K562 (cell line): ENCODE measurements at places on chromosomes 2 and 18. TPM values are rescaled to one million over a fixed set of nuclear protein-coding genes. Genes with fewer than 3 reads are reported as not detected.
A peak's percentile ranks its signal among the peaks of the same experiment; 100 is the strongest.

Gene CYRIA
- total RNA-seq = 2.8 and 4.9 TPM in 2 replicates

Gene GCG
- 0.29 TPM in 1 of 2 replicates, not detected in the other for total RNA-seq

Gene L3MBTL4
- total RNA-seq = not detected in 2 replicates

Gene RTP5
- not detected in 2 replicates for total RNA-seq

Gene CKAP2L
- 17.6 and 18.6 TPM in 2 replicates for total RNA-seq

Gene GTF3C2
- total RNA-seq = 70.0 and 85.2 TPM in 2 replicates

- DNase-seq = no peak
These were observed 215.5 kb downstream of the ETAA1 start for GRCh38 chr2:67612576-67613042.

DNA sequence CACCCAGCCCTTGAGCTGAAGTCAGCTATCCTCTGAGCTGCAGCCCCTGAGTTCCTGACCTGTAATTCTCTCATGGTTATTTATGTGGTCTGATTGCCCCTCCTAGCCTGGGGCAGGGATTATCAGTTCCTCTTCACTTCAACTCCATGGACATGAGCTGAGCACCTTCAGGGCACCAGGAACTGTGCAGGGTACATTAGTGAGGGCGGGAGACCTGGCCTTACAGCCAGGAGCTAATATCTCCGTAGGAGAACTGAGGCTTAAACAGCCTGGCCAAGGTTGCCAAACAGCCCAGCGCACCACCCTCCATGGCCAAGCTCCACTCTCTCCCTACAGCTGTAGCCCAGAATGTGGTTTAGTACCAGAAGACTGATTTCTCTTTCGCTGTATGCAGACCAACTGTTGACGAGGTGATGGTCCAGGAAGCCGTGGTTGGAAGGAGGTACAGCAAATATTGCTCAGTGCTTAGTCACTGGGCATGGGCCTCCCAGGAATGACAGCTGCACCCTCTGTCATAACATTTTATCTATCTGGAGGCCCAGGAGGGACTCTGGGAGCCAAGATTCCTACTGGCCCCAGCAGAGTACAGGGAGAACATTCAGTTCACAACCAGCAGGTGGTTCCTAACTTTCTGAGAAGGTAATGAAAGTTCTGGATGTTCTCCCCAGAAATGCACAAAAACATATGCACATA, 228.7 kb upstream of the SIX2 start:
- DNase-seq = no peak

DNA sequence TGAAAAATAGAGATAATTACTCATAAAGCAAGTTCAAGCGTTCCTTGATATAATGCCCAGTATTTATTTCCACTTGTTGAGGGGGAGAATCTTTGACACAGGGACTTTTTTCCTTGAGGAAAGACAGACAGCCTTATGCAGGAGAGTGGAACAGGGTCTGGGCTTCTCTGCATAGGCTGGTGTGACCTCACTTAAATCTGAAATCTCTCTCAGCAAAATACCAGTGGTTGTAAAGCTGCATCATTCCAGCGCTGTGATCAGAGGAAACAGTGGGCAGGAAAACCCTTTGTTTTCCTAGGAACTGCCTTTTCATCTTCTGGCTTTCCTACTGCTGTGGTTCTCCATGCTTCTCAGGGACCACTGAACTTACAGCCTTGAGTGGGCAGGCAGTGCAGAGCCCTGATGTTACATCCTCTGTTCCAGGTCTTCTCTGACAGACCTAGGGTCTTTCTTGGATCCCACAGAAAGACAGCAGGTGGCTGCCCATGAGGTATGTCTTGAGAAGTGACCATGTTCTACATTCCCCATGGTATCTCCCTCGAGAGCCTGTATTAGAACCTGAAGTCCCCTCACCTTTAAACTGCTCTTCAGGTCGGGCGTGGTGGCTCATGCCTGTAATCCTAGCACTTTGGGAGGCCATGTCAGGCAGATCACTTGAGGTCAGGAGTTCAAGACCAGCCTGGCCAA, 17.6 kb upstream of the MAP4K4 start:
- DNase-seq = no peak

GRCh38 chr18:832085-832681, 20.1 kb upstream of the YES1 start:
- DNase-seq = peak; percentile 80

GRCh38 chr2:200450288-200450687, 59.6 kb downstream of the KCTD18 start:
- DNase-seq = no peak

GRCh38 chr2:38722271-38723061, 28.7 kb downstream of the SRSF7 start:
- DNase-seq = no peak

DNA sequence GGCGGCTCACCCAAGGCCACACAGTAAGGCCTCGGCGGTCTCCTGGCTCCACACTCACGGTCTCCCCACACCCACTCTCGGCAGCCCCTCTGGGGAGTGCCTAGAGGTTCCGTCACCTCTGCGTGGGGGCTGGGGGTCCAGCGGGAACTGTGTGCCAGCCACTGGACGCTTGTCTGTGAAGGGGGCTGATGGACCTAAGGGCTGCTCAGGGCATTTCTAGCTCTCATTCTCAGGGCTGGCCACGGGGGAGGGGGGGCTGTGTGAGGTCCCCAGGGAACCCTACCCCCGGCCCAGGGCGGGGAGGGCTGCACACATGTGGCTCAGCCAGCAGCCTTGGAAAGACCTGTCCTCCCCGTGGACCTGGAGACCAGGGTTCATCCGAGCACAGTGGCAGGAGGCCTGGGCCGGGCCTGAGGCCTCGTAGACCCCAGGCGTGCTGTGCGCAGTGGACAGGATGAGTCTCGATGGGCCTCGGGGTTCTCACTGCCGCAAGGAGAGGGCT, 27.1 kb upstream of the ODC1 start:
- DNase-seq = no peak

GRCh38 chr2:40147360-40147759, 304.5 kb downstream of the SLC8A1 start:
- no peak for DNase-seq

- DNase-seq = no peak
These were observed 137.0 kb downstream of the NCKAP5 start for GRCh38 chr2:133431289-133431688.

DNA sequence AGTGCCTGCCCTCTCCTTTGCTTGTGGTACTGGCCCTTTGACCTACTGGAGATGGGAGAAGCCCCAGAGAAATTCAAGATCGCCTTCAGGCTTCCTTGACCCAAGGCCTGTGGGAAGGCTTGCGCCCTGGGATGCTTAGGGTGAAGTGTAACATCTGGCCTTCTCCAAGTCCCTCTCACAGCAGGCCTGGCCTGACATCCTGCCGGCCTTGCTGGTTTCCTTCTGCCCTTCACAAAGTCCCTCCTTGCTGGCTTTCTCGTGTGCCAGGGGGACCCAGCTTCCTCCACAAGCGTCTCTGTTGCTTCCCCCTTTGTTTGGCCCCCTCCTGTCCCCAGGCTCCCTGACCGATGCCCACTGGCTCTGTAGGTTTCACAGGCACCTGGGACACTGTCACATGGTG, 26.4 kb downstream of the TCF7L1 start:
- DNase-seq = no peak

- no peak for DNase-seq
These were observed 89.8 kb upstream of the SP3 start for GRCh38 chr2:174054926-174055325.

DNA sequence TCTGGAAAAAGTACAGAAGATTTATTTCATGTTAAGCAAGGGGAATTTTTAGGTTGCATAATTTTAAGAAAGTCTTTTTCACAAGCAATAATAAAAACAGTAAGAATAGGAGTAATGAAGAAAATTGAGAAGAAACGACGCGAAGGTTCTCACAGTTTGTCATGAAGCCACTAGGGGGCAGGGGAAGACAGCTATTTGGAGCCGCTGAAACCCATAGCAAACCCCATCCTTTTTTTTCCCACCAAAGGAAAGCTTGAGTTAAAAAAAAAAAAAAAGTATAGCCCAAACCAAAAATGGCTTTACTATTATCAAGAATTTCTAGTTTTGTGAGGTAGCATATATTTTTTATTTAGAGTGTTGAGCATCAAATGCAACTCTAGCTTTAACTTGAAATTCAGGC, 300.9 kb downstream of the PHLPP1 start:
- DNase-seq = peak; percentile 42

- no peak for DNase-seq
These were observed 382.7 kb upstream of the SALL3 start for GRCh38 chr18:78596794-78597345.

DNA sequence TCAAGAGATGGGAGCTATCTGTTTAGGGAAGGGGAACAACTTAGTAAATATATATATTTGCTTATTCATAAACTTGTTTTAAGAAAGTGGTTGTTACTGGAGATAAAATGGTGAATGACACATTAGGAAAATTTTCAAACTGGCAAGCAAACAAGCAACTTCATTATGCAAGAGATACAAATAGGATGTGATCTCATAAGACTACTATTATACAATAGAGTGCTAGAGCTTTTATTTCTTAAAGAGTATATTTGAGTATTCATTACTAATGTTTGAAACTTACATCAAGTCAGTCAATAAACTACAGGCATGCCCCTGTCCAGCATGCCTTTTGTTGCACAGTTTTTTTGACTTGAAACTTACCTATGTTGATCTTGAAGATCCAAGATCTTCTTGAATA, 355.2 kb upstream of the KCNJ3 start:
- DNase-seq = no peak

DNA sequence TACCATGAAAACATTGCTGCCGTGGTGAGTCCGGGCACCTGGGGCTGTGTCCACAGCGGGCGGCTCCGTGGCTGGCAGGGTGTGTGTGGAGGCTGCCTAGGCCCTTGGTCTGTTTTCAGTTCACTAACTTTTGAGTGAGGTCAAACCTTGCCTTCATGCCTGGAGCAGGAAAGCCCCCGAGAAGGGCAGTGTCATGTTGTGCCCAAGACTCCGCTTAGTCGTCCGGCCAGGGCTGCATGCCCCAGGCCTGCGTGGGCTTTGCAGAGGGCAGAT, 24.1 kb downstream of the MAL start:
- no peak for DNase-seq

DNA sequence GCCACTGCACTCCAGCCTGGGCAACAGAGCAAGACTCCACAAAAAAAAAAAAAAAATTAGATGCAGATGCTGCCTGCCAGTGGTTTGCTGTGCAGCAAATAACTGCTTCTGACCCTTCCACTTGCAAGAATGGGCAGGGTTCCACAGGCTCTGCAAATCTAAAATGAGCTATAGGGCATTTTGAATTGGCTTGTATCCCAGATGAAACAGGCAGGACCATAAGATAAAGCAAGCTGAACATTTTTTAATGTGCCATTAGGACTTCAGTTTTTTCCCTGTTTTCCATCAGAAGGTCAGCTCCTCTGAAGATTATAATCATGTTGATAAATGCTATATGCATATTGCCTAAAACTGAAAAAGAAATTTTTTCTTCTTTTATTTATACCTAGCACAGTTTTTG, 15.7 kb upstream of the FZD7 start:
- DNase-seq = no peak

DNA sequence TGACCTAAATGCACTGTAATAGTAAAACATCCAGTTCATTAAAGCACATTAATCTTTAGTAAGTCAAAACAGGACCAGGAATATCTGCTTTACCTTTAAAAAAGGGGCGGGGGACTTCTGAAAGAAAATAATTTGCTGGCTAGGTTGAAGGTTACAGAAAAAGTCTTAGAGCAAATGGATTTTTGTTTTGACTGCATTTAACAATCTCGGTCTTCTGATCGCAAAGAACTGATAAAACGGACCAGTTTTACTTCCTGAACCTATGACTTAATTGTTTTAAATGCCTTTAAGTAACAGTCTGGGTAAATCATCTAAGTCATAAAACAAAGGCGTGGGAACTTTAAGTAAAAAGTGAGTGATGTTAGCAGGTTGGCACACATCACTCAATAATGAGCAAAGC, 783 bp downstream of the BUB1 start:
- no peak for DNase-seq

DNA sequence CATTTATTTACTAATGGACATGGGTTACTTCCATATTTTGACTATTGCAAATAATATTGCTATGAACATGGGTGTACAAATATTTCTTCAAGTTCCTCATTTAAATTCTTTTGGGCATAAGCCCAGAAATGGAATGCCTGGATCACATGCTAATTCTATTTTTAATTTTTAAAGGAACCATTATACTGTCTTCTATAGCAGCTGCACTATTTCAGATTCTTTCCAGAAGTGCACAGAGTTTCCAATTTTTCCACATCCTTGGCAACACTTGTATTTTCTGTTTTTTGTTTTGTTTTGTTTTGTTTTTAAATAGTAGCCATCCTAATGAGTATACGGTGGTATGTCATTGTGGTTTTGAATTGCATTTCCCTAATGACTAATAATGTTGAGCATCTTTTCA, 8.5 kb upstream of the RALBP1 start:
- DNase-seq = no peak

DNA sequence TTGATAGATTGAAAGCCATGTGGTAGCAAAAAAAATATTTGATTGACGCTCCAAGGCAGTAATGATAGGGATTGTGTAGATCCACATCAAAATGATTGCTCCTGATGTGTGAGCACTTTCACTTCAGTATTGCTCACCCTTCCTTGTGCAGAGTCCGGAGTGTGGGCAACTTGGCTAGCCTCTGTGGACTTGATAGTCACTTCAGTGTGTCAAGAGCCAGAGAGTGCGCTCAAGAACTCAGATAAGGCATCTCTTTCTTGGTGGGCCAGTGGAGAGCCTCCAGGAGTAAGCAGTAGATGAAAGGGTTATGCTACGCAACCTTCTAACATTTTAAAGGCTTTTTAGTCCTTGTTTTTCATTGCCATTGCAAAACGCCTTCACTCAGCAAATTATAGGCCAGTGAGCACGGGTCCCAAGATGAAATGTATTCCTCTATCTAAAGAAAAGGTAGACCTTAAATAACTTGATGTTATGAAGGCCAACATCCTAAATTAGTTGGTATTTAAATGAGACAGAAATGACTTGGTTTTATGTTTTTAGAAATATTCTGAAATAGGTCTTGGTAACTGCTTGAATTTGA, 84.4 kb downstream of the MEIS1 start:
- no peak for DNase-seq

DNA sequence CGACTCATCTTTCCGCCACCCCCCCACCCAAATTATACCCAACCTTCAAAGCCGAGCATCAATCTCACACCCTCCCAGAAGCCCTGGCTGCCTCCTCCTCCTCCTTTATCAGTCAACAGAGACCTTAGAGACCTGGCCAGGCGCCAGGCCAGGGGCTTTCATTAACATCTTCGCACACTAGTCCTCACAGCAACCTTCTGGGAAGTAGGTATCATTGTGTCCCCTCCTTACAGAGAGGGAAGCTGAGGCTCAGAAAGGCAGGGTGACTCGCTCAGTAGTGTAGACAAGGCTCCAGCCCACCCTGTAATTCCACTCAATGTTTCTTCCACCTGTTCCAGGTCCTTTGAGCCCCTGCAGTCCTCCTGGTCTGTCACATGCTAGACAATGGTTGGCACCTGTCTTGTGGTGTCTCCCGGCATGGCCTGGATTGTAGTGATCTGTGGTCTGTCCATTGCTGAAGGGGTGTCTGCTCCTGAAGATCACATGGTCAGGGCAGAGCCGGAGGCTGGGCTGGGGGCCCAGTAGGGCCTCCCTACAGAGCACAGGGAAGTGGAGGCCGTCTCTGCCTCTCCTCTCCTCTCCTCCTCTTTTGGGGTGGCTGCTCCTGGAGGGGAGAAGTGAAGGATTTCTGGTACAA, 36.0 kb downstream of the KLHL29 start:
- no peak for DNase-seq
